ENCODE measurements at places on chromosomes 7 and 10.

GRCh38 chr7:37337522-37337921 lies 111.1 kb downstream of the ELMO1 start:
- no peak for DNase-seq

GRCh38 chr7:21352540-21353387 lies 75.1 kb upstream of the SP4 start:
- DNase-seq, result no peak

DNA sequence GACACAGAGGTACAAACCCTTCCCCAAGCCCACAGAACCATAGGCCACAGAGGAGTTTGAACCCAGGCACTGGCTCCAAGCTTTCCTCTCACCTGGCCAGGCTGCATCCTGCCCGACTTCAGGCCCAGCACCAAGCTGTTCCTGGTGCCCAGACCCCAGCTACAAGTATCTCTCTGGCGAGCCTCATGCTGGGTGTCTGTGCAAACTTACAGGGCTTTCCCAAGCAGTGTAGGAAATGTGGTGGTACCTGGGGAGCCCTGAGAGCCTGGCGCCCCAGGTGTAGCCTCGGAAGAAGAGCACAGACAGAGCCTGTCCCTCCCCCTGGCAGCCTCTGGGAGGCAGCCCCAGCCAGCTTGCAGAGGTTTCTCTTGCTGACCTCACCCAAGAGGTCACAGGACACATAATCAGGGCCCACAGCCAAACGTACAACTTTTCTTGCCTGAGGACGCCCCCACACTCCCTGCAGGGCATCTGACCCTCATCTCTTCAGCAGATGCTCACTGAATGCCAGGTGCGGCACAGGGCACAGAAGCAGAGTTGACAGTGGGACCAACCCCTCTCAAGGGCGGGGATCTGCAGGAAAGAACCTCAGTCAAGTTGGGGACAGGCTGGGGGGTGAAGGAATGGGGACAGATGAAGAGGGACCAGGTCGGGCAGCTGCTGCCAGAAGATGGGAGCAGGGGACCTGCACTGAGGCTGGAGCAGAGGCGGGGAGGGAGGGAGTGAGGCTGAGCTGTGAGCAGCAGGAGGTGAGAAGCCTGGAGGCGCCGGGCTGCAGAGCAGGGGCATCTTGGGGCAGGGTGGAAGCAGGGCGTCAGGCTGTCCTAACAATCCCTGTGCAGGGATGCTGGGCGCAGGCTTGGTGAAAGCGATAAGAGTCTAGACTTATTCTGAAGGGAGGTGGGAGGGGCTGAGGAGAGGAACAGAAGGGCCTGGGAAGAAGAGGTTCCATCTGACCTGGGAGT lies 16.3 kb upstream of the MYL7 start:
- no peak for DNase-seq

DNA sequence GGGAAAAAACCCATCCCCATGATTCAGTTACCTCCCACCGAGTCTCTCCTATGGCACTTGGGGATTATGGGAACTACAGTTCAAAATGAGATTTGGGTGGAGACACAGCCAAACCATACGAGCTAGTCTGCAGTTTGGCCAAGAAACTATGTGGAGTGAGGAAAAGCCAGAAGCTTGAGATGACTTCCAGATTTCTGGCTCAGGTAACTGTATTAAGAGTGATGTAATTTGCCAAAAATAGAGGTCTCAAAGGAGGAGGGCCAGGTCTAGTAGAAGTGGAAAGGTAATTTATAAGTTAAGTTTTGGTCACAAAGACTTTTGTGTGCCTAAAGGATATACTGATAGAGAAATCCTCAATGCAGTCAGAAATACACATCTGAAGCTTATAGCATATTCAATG lies 279.7 kb upstream of the MGMT start:
- DNase-seq, result no peak

GRCh38 chr10:105187243-105187642 lies 546.2 kb downstream of the SORCS3 start:
- DNase-seq, result no peak

DNA sequence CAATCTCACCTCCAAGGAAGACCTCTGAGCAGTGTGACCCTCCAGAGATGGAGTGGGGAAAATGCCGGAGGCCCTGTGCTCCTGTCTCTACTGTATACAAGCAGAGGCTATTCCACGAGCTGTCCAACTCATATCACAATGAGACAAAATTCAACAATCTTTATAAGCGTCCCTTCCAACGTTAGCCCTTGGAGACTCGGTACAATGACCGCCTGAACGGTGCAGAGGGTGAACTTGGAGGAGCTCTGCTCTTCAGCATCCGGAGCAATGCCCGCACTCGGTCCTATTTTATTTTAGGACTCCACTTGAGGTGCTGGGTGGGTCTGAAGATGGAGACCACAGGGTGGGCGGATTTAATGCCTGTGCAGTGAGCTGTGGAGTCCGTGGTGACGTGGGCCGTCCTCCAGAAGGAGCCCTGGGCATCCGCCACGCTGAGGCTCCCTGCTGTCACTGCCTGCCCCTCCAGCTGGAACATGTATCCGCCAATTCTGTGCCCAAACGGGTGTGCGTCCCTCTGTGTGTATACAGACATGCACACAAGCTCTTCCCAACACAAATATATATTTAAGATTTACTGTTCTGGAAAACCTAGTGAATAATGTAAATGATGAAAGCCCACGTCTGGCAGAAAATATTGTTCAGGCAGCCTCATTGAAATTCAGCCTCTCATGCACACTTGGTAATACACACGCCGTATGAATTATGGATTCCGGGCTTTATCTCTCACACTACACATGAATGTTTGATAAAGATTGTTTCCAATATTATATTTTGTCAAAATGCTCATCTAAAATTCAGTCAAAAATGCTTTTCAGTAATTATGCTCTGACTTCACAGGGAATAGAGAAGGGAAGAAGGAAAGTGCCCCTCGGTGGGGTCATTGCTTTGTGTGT lies 239.9 kb upstream of the ZMIZ1 start:
- DNase-seq, result no peak

DNA sequence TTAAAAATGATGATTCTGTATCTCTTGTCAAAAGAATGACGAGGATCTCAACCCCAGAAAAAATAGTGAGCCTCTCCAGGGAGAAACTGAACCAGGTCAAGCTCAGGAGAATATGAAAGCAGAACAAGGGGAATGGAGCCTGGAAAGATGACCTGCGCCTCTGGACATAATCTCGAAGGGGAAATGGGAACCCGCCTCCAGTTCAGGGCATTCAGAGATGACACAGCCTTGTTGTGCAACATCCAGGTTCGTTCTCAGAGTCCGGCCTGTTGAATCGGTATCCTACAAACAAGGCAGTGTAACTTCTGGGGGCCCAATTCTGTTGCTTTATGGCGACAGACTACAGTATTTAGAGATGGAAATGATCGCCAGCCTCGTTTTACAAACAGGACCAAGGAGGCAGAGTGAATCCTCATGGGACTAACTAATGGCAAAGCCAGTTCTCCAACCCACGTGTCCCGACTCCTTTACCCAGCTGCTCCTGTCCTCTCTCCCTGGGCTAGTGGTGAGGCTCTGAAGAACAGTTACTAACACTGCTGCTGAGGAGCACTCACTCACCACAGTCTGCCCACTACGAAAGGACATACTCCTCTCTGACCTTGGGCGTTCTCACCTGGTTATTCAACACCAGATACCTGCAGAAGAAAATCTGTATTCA lies 67.6 kb downstream of the JAZF1 start:
- DNase-seq, result no peak

DNA sequence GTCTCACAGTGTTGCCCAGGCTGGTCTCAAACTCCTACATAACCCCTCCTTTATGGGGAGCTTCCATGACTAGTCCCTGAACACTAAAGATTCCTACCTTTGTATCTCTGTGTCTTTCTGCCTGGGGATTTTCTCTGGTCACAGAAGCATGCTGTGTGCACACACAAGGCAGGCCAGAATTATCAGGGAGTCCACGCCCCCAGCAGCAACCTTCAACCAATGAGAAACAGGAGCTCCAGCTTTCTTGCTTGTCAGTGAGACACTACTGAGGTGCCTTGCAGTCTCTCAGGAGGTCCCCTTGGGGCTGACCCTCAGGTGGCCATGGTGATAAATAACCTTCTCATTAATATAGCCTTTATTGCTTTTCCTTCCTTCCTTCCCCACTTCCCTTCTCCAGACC lies 45.1 kb upstream of the AUTS2 start:
- no peak for DNase-seq

DNA sequence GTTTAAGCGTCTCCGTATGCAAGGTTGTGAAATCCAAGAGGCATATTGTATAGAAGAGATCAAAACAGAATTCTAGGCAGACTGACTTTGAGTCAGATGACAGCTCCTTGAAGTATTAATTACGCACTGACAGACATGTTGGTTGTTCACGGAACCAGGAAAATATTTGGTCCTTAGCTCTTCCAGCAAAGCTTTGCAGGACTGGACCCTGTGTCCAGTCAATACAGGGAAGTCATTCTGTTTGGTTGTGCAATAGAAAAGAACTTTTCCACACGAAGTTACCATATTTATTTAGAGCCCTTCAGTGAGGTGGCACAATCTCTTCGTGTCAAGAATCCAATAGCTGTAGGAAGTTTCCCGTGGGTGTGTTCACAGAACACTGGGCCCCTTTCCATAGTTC lies 205.3 kb downstream of the ARHGAP21 start:
- no peak for DNase-seq

DNA sequence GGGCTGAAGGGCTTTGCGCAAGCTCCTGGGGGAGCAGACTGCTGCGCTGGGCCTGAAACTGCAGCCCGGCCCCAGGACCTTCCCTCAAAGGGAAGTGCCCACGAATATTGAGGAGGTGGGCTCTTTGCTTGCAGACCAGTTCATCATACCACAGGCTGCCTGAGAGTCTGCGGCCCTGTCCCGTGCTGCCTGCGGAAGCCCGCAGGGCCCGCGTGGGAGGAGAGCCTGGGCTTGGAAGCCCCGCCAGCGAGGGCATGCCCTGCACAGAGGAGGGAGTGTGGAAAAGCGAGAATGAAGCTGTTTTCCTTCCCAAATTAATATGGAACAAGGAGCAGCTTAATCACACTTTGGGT lies 83.6 kb upstream of the MKI67 start:
- no peak for DNase-seq

DNA sequence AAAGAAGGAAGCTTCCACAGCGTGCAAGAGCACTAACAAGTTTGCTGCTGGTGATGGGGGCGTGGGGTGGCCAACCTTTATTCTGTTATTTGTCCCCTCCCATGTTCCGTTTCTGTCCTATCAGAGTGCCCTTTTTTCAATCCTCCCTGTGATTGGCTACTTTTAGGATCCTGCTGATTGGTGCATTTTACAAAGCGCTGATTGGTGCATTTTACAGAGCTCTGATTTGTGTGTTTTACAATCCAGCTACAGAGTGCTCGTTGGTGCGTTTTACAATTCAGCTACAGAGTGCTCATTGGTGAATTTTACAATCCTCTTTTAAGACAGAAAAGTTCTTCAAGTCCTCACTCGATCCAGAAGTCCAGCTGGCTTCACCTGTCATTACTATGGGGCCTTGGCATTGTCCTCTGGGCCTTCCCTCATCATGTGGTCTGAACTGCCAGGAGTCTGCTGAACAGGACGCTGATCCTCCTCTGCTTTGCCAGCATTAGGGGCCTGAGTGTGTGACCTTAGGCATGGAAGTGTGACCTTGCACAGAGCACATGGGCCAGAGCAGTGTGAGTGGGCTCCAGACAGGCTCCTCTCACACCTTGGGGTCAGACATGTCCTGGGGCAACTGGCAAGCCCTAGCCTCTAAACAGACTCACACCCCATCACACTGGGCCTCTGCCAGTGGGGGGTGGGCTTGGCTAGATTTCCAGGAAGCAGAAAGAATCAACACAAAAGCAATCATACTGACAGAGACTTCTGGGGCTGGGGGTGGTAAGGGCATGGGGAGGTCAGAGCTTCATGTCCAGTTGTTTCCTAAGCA lies 167.4 kb downstream of the PTPN20 start:
- no peak for DNase-seq

- DNase-seq, result no peak
These were observed 73.3 kb downstream of the TAF3 start for GRCh38 chr10:7891634-7892033.

DNA sequence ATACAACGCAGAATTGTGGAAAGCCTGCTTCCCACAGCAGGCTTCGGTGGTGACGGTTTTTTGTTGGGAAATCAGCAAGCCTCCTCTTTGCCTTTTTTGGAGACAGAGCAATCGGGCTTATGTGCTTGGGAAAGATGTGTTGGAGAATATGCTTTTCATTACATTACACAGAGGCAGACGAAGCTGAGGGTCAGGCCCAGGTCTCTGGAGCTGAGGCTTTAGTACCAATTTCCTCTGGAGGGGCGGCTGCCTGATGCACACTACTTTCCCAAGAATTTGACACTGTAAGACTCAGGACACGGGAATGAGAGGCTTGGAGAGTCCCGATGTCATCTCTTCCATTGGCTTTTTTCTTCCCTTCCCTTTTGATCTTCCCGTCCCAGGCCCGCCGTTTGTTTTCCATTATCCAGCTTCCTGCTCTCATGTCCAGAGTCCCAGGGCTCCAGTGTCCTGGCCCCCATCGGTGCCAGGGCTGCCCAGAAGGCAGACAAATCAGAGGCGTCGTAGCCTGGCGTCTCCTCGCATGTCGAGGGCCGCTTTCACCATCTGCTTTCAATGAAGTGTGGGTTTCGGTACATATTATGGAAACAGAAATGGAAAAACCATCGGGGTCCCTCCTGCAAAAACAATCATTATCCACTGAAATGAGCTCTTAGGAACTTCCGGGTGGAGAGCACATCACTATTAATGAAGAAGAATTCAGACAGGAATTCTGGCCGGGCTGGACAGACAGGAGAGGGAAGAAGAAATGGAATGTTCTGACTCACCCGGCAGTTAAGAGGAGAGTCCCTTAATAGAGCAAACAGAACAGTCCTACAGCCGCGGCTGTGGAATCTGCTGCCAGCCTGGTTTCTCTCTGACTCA lies 123.0 kb upstream of the JCAD start:
- no peak for DNase-seq

DNA sequence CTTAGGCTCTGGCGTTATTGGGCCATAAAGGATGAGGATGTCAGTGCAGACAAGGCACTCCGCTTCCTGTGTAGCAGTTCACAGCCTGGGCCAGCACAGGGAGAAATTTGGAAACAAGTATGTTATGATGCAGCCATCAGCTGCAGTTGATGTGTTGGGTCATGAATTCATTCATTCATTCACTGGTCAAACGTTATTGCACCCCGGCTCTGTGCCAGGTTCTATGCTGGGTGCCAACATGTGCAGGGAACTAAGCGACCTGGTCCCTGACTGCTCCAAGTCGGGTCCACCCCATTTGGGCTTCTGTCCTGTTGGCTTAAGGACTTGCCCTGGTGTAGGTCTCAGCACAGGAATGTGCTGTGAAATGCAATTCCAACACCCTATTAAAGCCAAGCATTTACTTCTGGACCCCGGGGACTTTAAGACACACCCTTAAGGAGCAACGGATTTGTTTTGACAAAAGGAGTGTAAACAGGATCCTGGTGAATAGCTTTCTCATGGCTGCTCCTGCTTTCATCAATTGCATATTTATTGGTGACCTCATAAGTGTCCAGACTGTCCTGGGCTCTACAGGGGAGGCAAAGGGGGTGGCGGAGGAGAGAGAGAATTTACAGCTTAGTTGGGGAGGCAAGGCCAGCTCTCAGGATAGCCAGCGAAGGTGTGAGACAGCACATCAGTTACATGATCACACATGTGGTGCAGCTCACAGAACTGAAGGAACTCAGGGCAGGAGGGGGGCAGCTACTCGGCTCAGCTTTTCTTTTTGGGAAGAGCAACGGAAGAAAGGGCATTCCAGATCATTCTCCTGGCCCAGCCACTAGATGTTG lies 158.6 kb downstream of the GRK5 start:
- no peak for DNase-seq

GRCh38 chr10:46074196-46074946 lies 28.3 kb upstream of the MSMB start:
- DNase-seq, result no peak
